ENCODE measurements at places on chromosomes 5 and 9. TPM values are rescaled to one million over a fixed set of nuclear protein-coding genes. Genes with fewer than 3 reads are reported as not detected.

C9orf153 gene
- 1.5 TPM for total RNA-seq

ENTPD2 gene
- 11.5 TPM for total RNA-seq

MGAT1 gene
- 67.6 TPM for total RNA-seq

ERGIC1 gene
- total RNA-seq: 130 TPM

MORN5 gene
- not detected for total RNA-seq

GRCh38 chr5:15664961-15665360, 165.0 kb downstream of the FBXL7 start:
- no peaks in the 10 kb centered on the region for H3K36me3 ChIP-seq
- H3K27ac ChIP-seq: no peak overlapping the region
- DNase-seq: no peak
- no peak overlapping the region for H3K4me3 ChIP-seq

DNA sequence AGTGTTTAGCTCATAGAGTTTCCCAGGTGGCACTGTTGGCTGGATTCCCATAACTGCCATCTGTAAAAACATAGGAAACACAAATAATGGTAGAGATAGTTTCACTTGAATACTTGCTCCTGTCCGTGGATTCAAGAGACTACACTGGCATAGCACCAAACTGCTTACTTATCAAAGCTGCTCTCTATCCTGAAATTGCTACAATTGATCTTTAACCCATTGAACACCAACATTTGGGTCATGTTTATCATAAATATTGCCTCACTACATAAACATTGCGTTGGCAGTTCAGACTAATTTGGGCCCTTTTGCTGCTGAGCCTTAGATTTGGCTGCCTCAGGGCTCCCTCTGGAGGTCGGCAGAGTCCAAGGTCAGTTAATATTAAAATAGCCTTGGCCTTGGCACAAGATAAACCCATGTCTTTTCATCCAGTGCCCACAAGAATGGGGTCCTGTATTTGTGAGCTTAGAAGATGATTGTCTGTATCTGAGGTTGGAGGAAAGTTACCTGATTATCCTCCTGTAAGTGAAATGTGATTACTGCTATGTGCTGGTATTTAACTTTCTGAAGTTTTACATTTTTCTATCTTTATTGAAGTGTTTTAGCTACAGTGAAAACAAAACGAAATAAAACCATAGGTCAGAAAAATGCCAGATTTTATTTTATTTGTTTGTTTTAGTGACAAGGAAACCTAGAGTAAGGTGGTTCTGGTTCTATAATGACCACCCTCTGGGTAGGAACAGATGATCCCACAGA, 4.0 kb upstream of the RANBP3L start:
- H3K4me3 ChIP-seq: no peak overlapping the region
- no peak overlapping the region for H3K27ac ChIP-seq
- H3K27me3 ChIP-seq: no peaks in the 10 kb centered on the region
- no peaks in the 10 kb centered on the region for H3K4me1 ChIP-seq

DNA sequence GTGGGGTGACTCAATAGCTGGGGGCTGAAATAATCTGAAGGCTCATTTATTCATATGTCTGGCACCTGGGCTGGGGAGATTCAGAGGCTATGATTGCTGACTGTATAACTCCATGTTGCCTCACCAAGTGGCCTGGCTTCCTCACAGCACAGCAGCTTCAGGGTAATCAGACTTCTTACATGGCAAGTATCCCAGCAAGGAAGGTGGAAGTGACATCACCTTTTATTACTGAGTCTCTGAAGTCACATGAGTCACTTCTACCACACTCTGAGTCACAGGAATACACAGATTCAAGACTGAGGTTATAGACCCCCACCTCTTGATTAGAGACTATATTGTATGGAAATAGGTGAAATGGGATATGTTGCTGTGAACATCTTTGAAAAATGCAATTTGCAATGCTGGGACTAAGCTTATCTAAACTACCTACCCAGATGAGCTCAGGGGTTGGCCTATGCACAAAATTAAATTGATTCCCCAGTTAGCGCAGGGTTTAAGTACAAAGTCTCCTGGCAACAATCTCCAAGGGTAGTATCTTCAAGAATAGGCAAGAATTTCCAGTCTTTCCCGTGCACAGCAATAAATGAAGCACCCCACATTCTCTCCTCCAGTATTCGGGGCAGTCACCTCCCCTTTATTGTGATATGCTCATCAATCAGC, 553.1 kb downstream of the LRRC70 start:
- H3K4me1 ChIP-seq: no peaks in the 10 kb centered on the region
- no peaks in the 10 kb centered on the region for H3K36me3 ChIP-seq
- no peak overlapping the region for H3K4me3 ChIP-seq
- H3K27ac ChIP-seq: no peak overlapping the region

DNA sequence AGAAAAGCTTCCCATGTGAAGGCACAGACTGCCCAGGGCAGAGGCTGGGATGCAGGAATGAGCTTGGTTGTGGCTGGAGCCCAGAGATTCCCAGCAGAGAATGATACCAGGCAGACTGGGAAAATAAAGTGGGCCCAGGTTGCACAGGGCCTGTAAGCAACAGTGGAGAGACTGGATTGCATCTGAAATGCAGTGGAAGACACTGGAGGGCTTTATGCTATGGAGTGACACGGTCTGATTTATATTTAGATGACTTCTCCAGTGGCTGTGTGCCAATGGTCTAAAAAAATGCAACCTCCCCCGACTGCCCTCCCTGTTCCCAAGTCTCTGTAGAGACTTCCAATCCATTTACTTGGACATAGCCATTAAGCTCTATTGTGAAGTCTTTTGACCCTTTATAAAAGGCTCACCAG, 951.1 kb upstream of the DMAC1 start:
- H3K27me3 ChIP-seq: no peaks in the 10 kb centered on the region
- no peak for DNase-seq
- no peaks in the 10 kb centered on the region for H3K4me1 ChIP-seq
- no peaks in the 10 kb centered on the region for H3K36me3 ChIP-seq
- no peak overlapping the region for H3K4me3 ChIP-seq

DNA sequence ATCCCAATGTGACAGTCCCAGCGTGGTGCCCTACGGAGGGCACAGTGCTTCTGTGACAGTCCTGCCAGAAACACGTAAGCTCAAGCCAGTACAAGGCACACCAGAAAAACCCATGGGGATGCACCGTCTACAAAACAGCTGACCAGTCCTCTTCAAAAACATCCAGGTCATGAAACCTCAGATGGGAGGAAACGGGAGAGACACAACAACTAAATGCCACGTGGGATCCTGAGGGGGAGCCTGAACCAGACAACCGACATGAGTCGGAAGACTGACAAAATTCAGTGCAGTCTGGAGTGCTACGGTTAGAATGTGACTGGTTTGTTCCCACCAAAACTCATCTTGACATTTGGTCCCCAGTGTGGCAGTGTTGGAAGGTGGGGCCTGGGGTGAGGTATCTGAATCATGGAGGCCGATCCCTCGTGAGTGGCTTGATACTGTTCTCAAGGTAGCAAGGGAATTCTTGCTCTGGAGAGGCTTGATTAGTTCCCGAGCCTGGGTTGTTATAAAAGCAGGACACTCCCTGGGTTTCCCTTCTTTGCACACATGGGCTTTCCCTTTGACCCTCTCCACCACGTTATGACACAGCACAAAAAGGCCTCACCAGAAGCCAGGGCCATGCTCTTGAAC, 55.4 kb downstream of the ADAMTS2 start:
- H3K27ac ChIP-seq: no peak overlapping the region
- no peaks in the 10 kb centered on the region for H3K27me3 ChIP-seq
- H3K36me3 ChIP-seq: no peaks in the 10 kb centered on the region
- no peak overlapping the region for H3K4me3 ChIP-seq
- no peak for DNase-seq

- no peaks in the 10 kb centered on the region for H3K36me3 ChIP-seq
- H3K27ac ChIP-seq: no peak overlapping the region
- H3K4me3 ChIP-seq: no peak overlapping the region
- no peaks in the 10 kb centered on the region for H3K27me3 ChIP-seq
- no peak for DNase-seq
Measured at GRCh38 chr9:22643541-22643940, 196.9 kb downstream of the DMRTA1 start.

DNA sequence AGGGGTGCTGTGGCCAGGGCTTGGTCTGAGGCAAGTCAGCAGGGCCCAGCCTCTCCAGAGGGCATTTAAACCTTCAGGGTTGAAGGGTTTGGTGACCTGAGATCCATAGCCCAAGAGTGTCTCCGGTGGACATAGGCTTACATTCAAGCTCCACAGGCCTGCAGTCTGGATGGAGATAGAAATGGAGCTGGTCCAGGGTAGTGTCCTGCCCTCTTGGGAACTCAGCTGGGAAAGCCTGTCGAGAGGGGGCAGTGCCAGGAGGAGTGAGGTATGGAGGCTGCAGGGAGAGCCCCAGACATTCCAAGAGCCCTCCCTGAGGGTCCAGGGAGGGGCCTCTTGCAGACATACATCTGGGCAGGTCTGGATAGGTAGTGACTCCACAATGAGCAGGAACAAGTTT, 177.0 kb upstream of the MVB12B start:
- H3K4me1 ChIP-seq: no peaks in the 10 kb centered on the region
- H3K27me3 ChIP-seq: no peaks in the 10 kb centered on the region
- H3K36me3 ChIP-seq: no peaks in the 10 kb centered on the region

DNA sequence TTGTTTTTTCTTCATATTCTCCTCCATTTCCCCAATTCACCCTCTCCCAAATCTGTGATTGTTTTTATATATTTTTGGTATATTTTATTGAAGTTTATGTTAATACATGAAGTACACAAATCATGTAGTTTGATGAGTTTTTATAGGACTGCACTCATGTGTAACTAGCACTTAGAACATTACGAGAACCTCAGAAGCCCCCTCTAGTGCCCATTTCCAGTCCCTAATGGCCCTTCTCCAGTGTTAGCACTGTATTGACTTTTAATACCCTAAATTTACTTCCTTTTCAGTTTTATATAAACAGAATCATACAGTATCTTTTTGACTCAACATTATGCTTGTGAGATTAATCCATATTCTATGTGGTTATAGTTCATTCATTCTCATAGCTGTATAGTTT, 18.5 kb upstream of the FKTN start:
- no peaks in the 10 kb centered on the region for H3K27me3 ChIP-seq
- H3K36me3 ChIP-seq: no peaks in the 10 kb centered on the region

Measured in uterus (tissue), 4 donors.